ENCODE measurements at places on chromosomes 1 and 21.

DNA sequence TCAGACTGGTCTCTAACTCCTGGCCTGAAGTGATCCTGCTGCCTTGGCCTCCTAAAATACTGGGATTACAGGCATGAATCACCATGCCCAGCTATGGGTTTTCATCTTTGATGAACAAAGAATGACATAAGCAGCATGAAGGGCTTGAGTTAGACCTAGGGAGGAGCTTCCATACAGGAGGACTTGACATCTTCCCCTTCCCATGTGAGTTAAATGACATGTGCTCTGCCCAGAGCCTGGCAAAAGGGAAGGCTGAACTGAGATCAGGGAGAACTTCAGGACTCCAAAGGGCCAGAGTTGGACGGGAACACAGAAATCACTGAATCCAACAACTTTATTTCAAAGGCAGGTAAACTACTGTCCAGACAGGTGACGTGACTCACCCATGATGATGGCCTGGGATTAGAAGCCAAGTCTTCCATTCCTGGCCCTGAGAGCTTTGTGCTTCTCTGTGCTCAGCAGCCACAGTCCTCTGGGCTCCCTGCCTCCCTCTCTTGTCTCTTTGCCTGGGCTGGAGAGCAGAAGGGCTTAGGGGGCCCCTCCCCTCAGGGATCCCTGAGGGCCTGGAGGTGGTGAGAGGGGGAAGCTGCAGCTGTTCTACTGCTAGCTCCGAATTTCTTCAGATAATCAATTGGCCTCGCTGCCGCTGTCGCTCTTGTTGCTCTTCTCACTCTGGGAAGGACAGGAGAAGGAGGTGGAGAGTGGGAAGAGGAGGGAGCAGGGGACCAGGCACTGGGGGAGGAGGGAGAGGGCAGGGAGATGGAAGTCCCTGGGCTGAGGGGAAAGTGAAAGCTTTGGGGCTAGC, 7.6 kb downstream of the NHLH1 start:
- no peak for DNase-seq

DNA sequence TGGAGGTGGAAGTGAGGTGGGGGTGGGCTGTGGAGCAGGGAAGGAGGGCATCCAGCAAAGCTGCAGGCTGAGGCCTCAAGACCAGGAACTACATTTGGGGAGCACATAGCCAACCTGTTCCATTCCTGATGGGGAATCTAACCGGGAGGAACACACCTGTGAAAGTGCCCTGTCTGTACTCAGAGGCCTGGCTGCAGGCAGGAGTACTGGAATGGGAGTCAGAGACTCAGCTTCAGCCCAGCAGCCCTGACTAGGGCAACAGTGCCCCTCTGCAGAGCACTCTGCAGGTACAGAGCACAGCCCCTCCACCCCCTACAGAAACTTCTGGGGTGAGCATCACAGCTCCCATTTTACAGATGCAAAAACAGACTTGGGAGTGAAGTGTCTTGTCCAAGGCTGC, 126.4 kb downstream of the DMRTB1 start:
- DNase-seq: no peak

GRCh38 chr21:18007121-18007520, 188.0 kb upstream of the C21orf91 start:
- DNase-seq: no peak

- DNase-seq: no peak
Observed at GRCh38 chr1:53319296-53320101, 8.4 kb downstream of the LRP8 start.

GRCh38 chr1:68780919-68781318, 284.0 kb upstream of the DEPDC1 start:
- DNase-seq: no peak

- DNase-seq: no peak
Observed at GRCh38 chr1:109474697-109475096, 8.4 kb downstream of the SYPL2 start.

DNA sequence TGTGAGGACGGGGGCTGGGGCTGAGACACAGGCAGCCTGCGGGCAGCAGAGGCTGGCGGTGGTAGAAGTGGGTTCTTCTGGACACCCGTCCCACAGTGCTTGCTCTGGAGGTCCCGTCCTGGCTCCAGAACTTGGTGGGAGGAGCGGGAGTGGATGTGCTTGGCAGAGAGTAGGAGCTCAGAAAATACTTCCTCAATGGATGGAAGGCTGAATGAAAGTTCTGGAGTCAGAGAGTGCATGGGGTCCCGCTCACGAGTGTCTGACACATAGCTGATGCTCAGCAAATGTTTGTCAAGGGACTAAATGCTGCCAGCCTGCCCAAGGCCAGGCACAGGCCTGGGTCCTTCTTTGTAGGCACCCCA, 13.4 kb upstream of the NES start:
- no peak for DNase-seq

DNA sequence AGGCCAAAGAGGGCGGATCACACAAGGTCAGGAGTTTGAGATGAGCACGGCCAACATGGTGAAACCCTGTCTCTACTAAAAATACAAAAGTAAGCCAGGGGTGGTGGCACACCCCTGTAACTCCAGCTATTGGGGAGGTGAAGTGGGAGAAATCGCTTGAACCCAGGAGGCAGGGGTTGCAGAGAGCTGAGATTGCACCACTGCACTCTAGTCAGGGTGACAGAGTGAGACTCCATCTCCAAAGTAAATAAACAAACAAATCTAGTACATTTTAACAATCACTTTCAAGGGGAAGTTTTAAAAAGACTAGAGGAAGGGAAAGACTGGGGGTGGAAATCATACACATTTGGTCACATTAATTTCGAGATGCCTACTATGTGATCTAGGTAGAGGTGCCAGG, 6.8 kb downstream of the TFB2M start:
- DNase-seq: no peak

DNA sequence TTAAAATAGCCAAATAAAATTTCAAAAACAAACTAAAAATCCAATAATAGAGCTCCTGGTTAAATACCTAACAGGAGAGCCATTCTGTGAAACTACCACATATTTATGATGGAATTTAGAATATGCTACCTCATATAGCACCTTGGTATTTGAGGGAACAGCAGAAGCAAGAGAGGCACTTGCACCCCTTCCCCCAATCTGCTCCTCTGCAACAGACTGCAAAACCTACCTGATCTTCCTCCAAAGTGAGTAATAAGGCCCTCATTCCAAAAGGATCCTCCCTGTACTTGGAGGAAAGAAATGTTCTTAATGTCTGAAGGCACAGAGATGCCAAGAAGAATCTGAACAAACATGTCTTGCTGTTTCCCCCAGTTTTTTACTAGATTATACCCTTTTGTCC, 28.1 kb upstream of the RNPC3 start:
- no peak for DNase-seq

DNA sequence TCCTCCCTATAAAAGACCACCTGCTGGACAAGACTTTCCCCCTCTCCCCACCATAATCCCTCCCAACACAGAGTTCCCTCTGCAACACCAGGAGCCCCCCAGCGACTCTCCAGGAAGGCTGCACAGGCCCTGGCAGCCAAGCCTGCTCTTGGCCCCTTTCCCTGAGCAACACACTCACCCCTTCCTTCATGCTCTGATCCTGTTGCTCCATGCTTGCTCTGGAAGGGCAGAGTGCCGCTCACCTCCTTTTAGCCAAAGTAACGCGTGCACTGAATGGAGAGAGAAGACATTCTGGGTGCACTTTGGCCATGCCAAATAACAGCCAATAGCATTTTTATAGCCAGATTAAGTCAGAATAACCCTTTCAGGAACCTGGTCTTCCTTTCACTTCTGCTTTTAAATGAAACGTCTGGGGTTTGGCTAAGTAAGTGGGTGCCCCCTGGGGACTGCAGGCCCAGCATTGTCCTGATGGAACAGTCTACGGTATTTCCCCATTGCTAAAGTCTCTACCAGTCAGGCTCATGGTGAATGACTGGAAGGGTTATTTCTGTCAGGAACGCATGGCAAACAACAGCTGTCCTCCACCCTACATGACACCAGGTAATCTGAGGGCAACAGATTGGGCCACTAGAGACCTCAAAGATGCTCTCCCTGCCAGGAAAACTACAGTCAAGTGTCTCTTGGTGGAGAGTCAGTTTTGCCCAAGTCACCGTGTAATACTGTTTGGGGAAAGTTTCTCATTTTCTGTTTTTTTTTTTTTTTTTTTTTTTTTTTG, at the start of gene SLC2A5:
Gene SLC2A5, minus strand, starts transcription at position 310 of the 775 bp plus-strand sequence. Its CDS starts 99 bp downstream, at position 211.
- peak; percentile 40 for DNase-seq

GRCh38 chr1:24021403-24022266, 41.5 kb upstream of the SRSF10 start:
- peak; percentile 64 for DNase-seq

- DNase-seq: no peak
Observed at GRCh38 chr1:86154571-86155050, 2.0 kb downstream of the COL24A1 start.

- DNase-seq: no peak
Observed at GRCh38 chr21:25421321-25422028, 185.8 kb downstream of the MRPL39 start.

DNA sequence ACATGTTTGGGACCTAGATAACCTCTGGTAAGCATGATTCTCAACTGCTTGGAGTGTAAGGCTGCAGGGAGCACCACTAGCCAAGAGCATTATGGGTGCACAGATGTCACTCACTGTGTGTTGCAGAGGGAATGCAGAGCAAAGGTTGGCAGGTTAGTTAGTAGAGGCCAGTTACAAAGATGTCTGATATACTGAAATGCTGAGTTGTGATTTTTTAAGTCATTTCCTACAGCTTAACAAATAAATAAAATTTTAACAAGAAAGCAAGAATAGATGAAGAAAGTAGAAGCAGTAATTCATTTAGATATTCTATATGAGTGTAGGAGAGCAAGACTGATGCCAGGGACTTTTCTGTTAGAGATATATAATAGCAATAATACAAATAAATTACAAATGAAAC, 64.8 kb downstream of the MARK1 start:
- DNase-seq: no peak

DNA sequence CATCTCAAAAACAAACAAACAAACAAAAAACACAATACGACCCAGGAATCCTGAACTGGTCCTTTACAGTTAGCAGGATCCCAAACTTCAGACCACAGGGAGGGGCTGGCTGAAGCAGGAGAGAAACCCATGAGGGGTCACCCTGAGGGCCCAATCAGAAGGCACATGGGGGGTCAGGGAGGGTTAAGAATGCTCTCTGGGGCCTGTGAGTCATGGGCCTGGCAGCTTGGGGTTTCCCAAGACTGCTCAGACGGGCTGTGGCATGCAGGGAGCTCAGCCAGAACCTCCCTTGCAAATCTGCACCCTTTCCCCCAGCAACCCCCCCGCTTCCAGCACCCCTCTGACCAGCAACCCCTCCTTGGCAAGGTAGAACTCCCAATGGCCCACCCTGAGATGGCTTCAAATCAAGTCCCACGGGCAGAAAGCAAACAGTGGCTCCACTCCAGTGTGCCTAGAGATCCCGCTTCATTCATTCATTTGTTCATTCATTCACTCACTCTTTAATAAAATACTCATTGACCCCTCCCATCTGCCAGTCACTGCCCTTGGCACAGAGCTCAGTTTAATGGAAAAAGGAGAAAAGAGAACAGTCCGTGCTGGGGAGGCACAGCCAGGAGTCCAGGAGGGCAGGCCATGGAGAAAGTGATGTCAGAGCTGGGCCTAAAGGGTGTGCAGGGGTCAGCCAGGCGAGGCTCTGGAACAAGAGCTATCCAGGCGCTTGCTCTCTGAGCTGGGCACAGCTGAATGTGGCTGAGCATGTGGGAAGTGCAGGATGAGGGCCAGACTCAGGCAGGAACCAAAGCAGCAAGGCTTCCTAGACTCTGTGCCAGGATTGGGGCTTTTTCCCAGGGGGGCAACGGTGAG, 8.2 kb downstream of the UQCRHL start:
- DNase-seq: peak; percentile 83

DNA sequence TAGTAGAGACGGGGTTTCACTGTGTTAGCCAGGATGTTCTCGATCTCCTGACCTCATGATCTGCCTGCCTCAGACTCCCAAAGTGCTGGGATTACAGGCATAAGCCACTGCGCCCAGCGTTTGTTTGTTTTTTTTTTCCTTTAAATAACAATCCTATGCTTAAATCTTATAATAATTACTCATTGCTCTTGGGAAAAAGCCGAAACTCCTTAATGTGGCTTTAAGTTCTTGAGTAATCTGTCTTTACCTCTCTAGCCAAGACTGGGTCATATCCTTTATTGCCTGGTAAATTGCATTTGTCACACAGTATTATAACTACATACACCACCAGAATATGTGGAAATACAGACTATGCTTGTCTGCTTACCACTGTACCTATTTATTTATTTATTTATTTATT, 97.1 kb downstream of the MACF1 start:
- DNase-seq: no peak

DNA sequence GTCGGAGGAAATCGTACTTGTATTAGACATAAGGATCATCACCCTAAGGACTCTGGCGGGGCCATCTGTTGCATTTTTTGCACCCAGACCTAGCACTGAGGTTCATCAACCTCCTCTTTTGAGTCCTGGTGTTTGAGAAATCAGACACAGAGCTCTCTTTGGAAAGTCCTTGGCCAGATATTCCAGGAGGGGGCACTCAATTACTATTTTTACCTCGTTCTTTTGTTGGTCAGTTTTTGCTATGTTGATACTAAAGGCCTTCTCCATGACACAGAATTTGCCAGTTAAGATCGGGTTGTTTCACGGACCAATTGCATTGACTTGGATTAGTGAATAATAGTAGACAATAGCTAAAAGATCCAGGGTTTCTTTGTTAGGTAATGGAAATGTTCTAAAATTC, 711.2 kb downstream of the KCNT2 start:
- DNase-seq: no peak

DNA sequence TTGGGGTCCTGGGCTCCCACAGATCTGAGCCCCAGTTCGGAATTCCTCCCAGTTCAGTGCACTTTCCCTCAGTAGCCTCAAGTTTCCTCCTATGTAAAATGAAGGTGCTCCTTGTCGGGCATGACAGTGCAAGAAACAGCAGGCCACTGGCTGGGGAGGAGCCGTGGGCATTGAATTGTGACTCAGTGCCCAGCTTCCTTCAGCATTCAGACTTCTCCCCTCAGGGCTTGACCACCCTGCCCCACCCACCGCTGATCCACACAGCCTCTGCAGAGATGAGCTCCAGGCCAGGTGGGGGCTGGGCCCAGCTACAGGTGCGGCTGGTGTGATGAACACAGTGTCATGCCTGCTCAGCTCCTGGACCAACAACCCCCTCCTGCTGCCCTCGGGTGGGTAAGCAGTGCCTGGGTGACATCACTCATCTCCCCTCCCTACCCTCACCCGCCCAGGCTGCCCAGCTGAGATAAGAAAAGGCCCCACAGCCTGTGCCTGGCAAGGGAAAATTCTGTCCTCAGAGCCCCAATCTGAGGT, 4.9 kb downstream of the MOB3C start:
- peak; percentile 79 for DNase-seq

Measured in body of pancreas (tissue), 4 donors.